HFFc6 (cell line): ENCODE measurements at places on chromosomes 7 and 10. TPM values are rescaled to one million over a fixed set of nuclear protein-coding genes. Genes with fewer than 3 reads are reported as not detected.

- DNase-seq = peak; percentile 4
Observed at GRCh38 chr10:51651063-51651462, 48.3 kb downstream of the CSTF2T start.

DNA sequence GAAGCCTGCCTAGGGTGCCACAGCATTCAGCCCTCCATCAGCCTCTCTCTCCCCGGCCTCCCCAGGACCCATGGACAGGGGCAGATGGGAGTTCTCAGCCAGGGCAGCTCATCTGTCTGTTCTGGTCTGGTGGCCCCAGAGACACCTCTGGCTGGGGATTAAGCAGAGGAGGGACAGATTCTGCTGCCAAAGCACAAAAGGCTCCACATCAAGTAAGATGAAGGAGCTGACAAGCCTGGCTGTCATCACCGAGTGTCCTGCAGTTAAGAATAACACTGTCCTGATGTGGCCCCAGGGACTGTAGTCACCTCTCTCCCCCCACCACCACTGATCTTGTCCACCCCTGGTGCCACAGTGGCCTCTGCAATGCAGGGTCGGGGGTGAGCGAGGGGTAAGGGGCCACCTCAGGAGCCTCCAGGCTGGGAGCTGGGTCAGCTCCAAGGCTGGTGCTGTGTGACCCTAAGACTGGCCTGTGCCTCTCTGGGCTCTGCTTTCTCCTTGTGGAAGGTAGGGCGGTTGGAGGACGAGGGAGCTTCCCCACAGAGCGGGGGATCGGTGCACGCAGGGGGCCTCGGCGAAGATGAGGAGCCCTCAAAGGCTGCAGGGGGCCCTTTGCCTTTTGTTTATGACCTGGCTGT lies 18.7 kb downstream of the C10orf105 start:
- DNase-seq = no peak

DNA sequence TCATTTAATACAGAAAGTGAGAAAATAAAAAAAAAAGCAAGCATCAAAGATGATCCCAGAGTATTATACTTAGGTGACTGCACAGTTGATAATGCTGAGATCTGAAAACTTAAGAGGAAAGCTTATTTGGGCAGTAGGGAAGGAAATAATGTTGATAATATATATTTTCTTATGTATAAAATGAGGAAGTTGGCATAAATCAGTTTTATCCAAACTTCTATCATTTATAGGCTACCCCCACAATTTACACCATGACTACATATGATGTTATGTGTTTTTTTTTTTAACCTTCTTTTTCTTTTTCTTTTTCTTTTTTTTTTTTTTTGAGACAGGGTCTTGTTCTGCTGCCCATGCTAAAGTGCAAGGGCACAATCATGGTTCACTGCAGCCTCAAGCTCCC lies 108.2 kb upstream of the PLXDC2 start:
- DNase-seq = no peak

DNA sequence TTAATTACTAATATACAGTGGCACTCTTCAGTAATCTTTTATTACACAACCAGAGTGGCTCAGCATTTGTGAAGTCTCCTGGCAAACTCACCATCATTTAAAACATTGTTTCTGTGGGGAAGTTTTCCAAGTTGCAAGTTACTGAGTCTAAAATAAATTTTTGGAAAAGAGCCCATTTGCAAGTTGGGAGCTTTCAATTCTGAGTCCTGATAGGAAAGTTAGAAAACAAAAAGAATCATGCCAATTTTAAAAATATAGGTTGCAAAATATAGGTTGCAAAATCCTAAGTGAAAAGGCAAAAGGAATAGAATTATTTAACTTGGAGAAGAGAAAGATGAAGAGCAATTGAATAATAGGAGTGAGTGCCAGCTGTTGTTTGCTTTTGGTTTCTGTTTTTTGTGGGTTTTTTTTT lies 378.8 kb upstream of the C7orf33 start:
- no peak for DNase-seq

- peak; percentile 43 for DNase-seq
Observed at GRCh38 chr10:89171263-89171872, 35.7 kb downstream of the CH25H start.

GRCh38 chr10:47047577-47048525 lies 136.6 kb downstream of the PTPN20 start:
- peak; percentile 61 for DNase-seq

DNA sequence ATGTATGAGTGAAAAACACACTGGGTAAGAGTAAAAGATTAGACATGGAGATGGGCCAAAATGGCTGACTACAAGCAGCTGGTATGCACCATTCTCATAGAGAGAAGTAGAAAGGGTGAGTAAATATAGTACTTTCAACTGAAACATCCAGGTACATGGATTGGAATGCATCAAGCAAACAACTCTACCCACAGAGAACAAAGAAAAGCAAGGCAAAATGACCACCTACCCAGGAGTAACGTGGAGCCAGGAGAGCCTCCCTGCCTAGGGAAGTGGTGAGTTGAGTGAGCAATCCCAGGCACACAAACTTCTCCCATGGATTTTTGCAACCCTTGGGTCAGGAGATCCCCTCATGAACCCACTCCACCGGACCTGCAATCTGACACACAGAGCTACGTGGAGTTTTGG lies 212.8 kb downstream of the PTN start:
- DNase-seq = peak; percentile 25

GRCh38 chr7:151851145-151851751 lies 25.7 kb downstream of the PRKAG2 start:
- no peak for DNase-seq

GRCh38 chr10:11683529-11684320 lies 58.5 kb upstream of the ECHDC3 start:
- DNase-seq = no peak

DNA sequence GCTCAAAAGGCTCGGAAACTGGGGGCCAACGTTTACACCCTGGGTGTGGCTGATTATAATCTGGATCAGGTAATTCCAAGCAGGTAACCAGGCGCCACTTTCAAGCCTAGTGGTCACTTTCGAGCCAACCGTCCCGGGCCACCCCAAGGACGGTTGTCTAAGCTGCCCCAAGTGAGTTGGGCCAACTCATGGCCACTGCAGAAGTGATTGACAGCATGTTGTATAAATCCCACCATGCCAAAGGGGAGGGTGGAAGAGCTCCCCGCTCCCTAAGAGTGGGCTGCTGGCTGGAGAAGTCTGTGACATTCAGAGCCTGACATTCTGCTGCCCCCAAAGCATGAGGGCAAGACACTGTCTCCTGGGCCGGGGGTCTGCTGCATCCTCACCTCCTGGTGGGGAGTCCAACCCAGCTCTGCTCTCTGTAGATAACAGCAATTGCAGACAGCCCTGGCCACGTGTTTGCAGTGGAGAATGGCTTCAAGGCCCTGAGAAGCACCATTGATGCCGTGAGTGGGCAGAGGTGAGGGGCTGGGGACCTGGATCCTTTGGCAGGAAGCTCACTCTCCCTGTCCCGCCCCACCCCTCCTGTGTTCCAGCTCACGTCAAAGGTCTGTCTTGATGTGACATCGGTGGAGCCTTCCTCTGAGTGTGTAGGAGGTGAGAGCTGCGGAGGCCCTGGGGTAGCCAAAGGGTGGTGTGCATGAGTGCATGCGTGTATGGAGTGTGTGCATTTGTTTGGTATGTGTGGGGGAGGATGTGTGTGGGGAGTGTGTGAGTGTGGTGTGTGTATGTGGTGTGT lies 10.8 kb downstream of the ANTXRL start:
- DNase-seq = no peak

- no peak for DNase-seq
Observed at GRCh38 chr10:103551619-103552602, 58.4 kb downstream of the NEURL1 start.

DNA sequence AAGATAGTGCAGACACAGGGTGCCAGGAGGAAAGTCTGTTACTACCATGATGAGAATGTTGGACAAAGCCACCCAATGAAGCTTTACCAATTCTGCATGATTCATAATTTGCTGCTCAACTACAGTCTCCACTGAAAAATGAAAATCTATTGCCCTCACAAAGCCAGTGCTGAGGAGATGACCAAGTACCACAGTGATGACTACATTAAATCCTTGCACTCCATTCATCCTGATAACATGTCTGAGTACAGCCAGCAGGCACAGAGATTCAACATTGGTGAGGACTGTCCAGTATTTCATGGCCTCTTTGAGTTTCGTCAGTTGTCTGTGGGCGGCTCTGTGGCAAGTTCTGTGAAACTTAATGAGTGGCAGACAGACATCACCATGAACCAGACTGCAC lies 144.0 kb downstream of the PLCE1 start:
- no peak for DNase-seq

- DNase-seq = no peak
Observed at GRCh38 chr7:24880886-24881285, 99.1 kb downstream of the OSBPL3 start.

DNA sequence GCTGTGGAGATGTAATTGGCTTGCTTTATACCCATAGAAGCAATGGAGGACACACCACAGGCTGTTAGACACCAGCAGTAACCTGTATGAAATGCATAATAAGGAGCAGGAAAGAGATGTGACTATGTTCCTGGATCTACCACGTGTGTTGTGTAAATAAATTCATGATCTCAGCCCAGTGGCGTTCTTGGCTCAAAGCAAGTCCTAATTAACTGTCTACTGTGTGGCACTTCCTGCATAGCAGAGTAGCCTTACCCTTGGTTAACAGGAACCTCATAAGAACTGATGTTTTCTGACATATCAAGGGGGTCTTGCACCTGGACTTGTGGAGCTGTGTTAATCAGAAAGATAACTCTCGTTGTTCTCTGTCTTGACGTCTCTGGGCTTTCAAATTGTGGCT lies 25.7 kb upstream of the FAM180A start:
- peak; percentile 54 for DNase-seq

DNA sequence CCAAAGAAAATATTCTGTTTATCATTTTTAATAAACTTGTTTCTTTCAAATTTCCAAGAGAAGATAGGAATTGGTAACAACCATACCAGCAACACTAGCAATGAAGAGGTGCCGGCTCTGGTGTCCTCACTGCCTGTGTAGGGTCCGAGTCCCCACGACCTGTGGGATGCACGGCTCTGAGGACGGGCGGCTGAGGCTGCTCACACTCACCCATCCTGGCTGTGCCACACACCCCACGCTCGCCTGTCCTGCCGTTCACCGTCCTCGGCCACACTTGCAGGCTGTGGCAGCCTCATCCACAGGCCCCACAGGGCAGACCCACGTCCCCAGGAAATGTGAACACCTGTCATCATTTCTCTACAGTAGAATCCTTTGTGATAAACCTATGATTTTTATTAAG lies 48.2 kb upstream of the DPYSL4 start:
- no peak for DNase-seq

- DNase-seq = no peak
Observed at GRCh38 chr10:69100136-69100872, 12.4 kb downstream of the SRGN start.

- DNase-seq = no peak
Observed at GRCh38 chr10:3407208-3407607, 234.6 kb upstream of the PITRM1 start.

- DNase-seq = no peak
Observed at GRCh38 chr10:133618851-133619250, 7.7 kb downstream of the FRG2B start.

- no peak for DNase-seq
Observed at GRCh38 chr7:96426027-96426426, 104.1 kb upstream of the SLC25A13 start.

DNA sequence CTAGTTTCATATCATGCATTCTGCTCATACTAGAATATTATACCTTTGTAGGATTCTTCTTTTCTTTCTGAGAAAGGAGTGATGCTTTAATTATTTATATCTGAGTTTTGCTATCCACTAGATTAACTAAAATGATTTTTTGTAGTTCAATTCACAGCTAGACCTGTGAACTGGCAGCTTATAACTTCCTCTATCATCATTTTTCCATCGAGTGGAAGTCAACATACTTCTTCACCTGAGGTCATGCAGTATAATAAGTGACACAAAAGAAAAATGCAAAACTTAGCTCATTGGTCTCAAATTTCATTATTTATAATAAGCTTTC lies 8.0 kb downstream of the LRRN3 start:
- no peak for DNase-seq

GRCh38 chr10:24907956-24908355 lies 44.5 kb downstream of the PRTFDC1 start:
- DNase-seq = no peak

DNA sequence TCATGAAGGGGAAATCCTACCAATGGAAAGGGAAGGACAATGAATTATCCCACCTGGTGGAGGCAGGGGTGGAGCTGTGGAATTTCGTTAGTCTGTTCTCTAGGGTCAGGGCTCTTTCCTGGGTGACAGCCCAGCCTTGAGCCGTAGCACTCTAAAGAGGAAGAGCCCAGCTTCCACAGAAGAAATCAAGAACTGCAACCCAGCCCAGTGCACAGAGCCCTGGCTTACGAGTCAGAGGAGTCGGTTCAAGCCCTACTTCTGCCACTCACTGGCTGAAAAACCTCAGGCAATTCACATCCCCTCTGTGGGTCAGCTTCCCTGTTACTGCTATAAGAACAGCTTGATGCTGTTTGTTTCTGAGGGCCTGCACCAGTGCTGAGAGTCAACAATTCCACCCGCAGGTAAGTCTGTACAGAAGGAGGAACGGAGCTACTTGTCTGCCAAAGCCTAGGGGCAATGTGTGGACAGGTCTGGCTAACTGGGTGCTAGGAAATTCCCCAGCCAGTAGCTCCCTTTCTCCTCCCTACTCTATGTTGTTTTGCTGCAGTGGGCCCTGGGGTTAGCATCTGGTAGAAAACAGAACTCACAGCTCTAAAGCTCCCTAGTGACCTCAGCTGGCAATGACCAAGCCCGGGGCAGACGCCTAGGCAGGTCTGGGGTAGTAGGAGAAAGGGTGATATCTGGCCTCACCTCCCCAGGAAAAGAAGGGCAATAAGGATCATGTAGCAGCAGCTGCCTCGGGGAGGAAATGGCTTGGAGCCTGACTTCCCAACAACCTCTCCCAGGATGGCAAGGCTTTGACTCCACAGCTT lies 3.3 kb downstream of the AVPI1 start:
- peak; percentile 39 for DNase-seq

DNA sequence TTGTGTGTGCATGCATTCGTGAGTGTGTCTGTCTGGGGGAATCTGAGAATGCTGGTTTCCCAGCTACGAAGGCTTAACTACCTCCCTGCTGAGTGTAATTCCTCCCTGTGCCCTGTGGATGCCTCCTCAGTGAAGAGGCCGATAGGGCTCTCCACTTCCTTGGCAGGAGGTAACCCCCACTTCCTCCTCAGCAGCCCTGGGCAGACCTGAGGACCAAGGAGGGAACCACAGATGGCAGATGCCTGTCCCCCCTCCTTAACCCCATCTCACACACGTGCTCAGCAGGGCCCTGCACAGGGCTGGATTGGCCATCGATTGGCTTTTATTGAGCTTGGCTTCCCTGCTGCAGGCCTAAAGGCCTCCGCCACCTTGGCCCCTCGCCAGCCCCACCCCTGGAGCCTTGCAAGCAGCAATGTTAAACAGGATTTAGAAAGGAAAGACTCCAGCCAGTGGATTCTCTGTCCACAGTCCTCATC lies 45.6 kb upstream of the LRRC4 start:
- no peak for DNase-seq

The ZRANB1 gene
- total RNA-seq = 11.7 to 13.0 TPM (median 11.8 TPM) in 3 replicates

The TMEM236 gene
- total RNA-seq = 0.07 to 0.18 TPM (median 0.13 TPM) in 3 replicates

The VWC2 gene
- not detected in 2 replicates for total RNA-seq

The C7orf57 gene
- 0.12 TPM in 1 of 3 replicates, not detected in the others for total RNA-seq

The PRF1 gene
- total RNA-seq = not detected in 3 replicates

The ALOX5 gene
- total RNA-seq = not detected in 3 replicates

The CXCL12 gene
- 109 and 187 TPM in 2 replicates for total RNA-seq

The MMRN2 gene
- 0.66 to 1.3 TPM (median 0.67 TPM) in 3 replicates for total RNA-seq

The HSPA12A gene
- 17.0 to 19.4 TPM (median 17.8 TPM) in 3 replicates for total RNA-seq

The RSBN1L gene
- total RNA-seq = 10.1 to 13.5 TPM (median 13.1 TPM) in 3 replicates

The PANK1 gene
- 3.8 to 4.9 TPM (median 4.0 TPM) in 3 replicates for total RNA-seq

The CPED1 gene
- 92.7 to 112 TPM (median 98.7 TPM) in 3 replicates for total RNA-seq

The NPSR1 gene
- not detected in 3 replicates for total RNA-seq
